ENCODE measurements at places on chromosomes 3 and 15.

DNA sequence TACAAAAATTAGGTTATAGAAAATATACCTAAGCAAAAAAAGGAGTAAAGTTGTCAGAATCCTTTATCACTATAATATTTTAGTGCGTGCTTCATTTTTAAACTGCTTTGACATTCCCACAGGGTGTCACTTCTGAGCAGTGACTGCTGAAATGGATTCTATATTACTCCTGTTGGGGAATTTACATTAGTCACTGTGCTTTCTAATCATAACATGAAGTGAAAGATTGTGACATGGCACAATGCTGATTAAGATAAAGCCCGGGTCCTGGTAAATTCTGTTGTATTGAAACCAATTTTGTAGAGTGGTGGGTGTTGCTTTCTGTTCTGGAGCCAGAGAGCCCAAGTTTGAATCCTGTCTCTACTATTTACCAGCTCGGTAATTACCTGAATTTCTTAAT lies 36.4 kb upstream of the EHHADH start:
- DNase-seq: no peak

GRCh38 chr3:111311126-111311525 lies 230.9 kb upstream of the CD96 start:
- DNase-seq: peak; percentile 37

- no peak for DNase-seq
Measured at GRCh38 chr3:128083396-128083795, 31.2 kb downstream of the SEC61A1 start.

- no peak for DNase-seq
Measured at GRCh38 chr15:90205886-90206285, 4.8 kb downstream of the SEMA4B start.

DNA sequence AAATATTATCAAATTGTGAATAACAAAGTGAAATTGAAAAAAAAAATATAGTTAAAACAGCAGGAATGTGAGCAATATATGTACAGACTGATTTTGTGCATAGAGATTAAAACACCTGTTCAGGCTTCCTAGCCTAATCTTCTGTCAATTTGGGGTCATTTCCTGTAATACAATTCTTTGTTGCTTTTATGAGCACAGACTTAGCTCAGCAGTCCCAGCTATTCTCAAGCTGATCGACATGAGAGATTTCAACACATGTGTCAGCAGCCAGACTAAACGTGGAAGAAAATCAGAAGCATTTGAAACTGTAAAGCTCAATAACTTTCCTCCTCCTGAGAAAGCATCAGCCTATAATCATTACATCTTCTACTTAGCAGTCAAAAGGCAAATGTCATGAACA lies 1.6 kb upstream of the FHIT start:
- DNase-seq: no peak

- no peak for DNase-seq
Measured at GRCh38 chr3:5339967-5340535, 152.5 kb downstream of the EDEM1 start.

DNA sequence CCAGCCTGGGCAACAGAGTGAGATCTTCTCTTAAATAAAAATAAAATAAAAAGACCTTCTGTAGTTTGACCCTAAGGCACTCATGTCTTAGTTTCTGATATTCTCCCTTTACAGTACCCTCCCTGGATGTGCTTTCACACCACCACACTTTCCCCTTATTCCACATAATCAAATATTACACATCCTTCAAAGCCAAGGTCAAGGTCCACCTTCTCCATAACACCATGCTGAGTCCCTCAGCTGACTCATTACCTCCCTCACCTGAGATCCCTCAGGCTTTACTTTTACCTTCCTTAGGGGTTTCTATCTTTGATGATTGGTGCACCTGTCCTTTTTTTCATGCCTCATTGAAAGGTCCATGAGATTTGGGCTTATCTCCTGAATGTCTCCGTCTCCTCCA lies 25.5 kb upstream of the MNS1 start:
- DNase-seq: no peak

DNA sequence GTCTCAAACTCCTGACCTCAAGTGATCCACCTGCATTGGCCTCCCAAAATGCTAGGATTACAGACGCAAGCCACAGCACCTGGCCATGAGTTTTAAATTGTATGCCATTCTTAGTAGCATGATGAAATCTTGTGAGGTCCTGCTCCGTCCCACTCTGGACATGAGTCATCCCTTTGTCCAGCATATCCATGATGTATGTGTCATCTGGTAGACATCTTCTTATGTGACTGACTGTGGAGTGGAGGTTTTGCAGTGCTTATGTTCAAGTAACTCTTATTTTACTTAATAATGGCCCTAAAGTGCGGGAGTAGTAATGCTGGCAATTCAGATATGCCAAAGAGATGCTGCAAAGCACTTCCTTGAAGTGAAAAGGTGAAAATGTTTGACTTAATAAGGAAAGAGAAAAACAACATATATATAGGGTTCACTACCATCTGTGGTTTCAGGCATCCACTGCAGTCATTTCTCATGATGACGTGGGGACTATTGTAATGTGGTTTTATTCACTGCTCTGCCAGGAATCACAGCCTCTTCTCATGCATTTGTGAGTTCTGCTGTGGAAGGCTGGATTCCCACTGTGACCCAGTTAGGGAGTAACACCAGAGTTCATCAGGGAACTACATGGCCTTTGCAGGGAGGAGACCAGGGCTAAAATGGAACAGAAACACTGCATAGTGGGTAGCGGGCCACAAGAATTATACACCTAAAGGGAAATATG lies 204.6 kb upstream of the STRIT1 start:
- DNase-seq: no peak

- DNase-seq: no peak
Measured at GRCh38 chr3:127209840-127210653, 17.1 kb downstream of the PRR23E start.

- DNase-seq: no peak
Measured at GRCh38 chr15:73870700-73871408, 2.5 kb upstream of the TBC1D21 start.

GRCh38 chr3:17151598-17152373 lies 267.0 kb downstream of the PLCL2 start:
- DNase-seq: peak; percentile 74

- DNase-seq: no peak
Measured at GRCh38 chr3:42205800-42206514, 60.0 kb downstream of the CCK start.

- no peak for DNase-seq
Measured at GRCh38 chr15:34693053-34693744, 61.6 kb downstream of the GJD2 start.
